ENCODE measurements at places on chromosomes 3 and 15. TPM values are rescaled to one million over a fixed set of nuclear protein-coding genes. Genes with fewer than 3 reads are reported as not detected.
A peak's percentile ranks its signal among the peaks of the same experiment; 100 is the strongest.

DNA sequence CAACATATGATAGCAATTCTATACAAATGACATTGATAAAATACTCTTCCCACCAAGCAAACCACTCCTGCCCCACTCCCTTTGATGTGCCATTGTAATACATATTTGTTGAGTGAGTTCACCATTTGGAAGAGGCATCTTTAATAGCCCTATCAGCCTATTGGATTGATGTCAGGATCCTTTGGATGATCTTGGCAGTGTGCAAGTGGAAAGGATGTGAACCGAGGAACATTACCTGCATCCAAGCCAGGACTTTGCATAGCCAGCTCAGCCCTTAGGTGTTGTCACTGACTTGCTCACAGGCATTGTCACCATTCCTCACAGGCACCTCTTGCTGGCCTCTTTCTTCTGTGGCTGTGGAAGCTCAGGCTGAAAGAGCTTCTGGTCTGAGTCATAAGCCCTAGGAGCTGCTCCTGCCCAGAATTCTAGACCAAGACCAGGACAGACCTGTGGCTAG, 16.5 kb upstream of the TIMP4 start:
- DNase-seq = no peak

Gene MYLK
- total RNA-seq = 0.27 TPM

- no peak for DNase-seq
Measured at GRCh38 chr3:31831591-31831990, 149.5 kb downstream of the OSBPL10 start.

GRCh38 chr3:135136361-135137100, 341.5 kb downstream of the EPHB1 start:
- no peak for DNase-seq

DNA sequence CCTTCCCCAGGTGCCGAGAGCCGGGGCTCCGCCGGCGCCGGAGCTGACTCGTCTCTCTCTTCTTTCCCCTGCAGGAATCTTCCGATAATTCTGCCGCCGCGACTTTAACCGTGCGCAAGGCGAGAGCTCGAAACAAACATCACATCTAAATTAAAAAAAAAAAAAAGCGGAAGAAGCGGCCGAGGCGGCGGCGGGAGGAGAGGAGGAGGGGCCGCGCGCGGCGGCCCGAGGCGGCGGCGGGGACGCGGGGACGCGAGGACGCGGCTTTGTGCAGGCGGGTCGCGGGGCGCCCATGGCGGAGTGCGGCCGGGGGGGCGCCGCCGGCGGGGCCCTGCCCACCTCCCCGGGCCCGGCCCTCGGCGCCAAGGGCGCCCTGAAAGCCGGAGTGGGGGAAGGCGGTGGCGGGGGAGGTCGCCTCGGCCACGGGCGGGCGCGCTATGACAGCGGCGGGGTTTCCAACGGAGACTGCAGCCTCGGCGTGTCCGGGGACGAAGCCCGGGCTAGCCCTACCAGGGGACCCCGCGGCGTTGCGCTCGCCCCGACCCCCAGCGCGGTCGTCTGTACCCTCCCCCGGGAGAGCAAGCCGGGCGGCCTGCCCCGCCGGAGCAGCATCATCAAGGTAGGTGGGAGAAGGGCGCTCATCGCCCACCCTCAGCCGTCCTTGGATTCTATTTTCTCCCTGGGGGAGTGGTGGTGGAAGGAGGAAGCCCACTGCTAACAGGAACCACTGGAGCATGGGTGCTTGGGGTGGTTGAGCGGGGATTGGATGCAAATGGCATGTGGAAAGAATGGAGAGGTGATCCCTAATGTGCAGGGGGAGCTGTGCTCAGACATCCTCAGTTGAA, at the start of gene PLCL2:
TSS of gene PLCL2 (plus strand) at position 208 of the 845 bp plus-strand sequence. CDS start at position 293, 85 bp downstream.
- DNase-seq = peak; percentile 58

GRCh38 chr3:123314359-123315270, 112.9 kb downstream of the SEC22A start:
- no peak for DNase-seq

Gene XCR1
- total RNA-seq = 0.05 TPM

DNA sequence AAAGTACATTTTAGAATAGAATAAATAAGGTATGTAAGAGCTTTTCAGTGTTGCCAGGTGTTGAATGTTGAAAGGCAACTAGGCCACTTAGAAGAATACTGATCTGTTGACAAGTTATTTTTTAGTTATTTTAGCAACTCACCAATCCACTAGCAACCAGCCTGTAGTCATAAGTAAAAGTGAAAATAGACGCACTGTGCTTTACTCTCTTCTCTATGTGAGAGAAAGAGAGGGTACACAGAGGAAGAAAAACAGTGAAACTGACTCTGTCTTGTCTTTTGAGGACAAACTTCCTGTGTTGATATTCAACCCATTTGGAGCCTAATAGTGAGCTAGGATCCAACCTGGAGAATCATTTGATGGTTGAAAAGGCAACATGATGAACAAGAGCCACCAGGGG, 327.1 kb upstream of the GOLIM4 start:
- DNase-seq = no peak

Gene MYO9A
- 15.2 TPM for total RNA-seq

GRCh38 chr3:144437989-144438388, 466.4 kb downstream of the DIPK2A start:
- DNase-seq = no peak

Gene SERPINI2
- not detected for total RNA-seq

Gene RAB7A
- 329 TPM for total RNA-seq

GRCh38 chr3:179739816-179740594, 87.2 kb downstream of the USP13 start:
- no peak for DNase-seq

- DNase-seq = no peak
Measured at GRCh38 chr3:154428286-154429206, 1.4 kb downstream of the GPR149 start.

DNA sequence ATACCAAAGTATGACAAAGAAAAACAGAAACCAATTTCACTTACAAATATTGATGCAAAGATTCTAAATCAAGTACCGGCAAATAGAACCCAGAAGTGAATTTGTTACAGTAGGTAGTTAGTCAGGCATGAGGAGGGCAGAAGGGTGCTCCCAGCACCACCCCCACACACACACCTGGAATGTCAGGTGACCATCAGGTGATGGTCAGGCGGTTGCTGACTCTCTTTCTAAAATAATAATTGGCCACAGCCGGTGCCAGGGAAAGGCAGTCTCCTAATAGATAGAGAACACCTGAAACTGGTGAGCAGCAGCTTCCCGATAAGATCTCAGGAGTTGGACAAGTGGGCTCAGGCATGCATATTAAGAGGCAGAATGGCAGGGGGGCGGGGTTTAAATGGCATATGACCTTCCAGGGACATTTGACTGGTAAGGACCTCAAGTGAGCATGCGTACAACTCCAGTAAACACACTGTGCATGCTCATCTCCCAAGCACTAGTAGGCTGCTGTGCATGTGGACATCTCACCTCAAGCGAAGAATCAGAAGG, 131.1 kb downstream of the ANO10 start:
- DNase-seq = no peak

Gene DPPA2
- total RNA-seq = not detected

GRCh38 chr3:128082546-128082945, 30.3 kb downstream of the SEC61A1 start:
- DNase-seq = no peak

Gene ONECUT1
- not detected for total RNA-seq

Gene EID1
- 183 TPM for total RNA-seq

Gene CCDC191
- 2.1 TPM for total RNA-seq

- DNase-seq = no peak
Measured at GRCh38 chr3:65483480-65483879, 555.2 kb downstream of the MAGI1 start.

Gene PTPRG
- 4.4 TPM for total RNA-seq

DNA sequence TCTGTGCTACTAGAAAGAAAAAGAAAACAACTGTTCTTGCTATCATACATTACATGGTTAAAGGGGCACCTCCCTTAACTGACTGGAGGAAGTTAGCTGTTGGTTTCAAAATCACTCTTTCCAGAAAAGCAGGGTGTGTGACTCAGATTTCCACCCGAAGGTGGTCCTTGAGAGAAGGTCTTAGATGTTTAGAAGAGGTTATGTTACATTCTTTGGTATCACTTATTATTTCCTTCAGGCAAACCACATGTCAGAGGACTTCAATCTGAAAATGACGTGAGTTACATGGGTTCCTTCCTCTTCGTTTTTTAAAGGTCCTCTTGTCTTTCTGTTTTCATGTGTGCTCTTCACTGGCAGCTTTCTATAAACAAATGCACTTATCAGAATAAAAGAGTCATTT, 307.9 kb upstream of the CBLB start:
- DNase-seq = peak; percentile 68

DNA sequence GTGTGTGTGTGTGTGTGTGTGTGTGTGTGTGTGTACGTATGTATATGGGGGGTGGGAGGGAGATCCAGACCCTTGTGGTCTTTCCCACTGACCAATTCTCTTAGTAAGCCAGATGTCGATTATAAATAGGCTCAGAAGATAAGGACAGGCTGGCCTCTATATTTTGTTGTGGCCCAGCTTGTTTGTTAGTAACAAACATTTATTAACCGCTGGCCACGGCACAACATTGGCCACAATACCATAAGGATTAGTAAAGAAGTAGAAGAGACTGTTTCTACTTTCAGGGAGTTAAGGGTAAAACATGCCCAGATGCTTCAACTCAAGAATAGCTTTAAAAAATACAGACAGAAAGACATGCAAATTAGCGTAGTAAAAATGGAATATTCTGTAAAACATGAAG, 58.1 kb downstream of the ABHD2 start:
- DNase-seq = no peak

Gene EBLN2
- 8.4 TPM for total RNA-seq

Gene GOLGA6B
- not detected for total RNA-seq

DNA sequence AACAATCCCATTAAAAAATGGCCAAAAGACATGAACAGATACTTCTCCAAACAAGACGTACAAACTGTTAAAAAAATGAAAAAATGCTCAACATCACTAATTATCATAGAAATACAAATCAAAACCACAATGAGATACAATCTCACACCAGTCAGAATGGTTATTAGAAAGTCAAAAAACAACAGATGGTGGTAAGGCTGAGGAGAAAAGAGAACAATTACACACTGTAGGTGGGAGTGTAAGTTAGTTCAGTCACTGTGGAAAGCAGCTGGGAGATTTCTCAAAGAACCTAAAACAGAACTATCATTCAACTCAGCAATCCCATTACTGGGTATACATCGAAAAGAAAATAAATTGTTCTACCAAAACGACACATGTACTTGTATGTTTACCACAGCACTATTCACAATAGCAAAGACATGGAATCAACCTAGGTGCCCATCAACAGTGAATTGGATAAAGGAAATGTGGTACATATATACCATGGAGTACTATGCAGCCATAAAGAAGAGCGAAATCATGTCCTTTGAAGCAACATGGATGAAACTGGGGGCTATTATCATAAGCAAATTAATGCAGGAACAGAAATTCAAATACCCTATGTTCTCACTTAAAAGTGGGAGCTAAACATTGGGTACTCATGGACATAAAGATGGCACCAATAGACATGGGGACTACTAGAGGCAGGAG, 51.5 kb downstream of the MYO1E start:
- no peak for DNase-seq

Gene SPINK8
- total RNA-seq = not detected

DNA sequence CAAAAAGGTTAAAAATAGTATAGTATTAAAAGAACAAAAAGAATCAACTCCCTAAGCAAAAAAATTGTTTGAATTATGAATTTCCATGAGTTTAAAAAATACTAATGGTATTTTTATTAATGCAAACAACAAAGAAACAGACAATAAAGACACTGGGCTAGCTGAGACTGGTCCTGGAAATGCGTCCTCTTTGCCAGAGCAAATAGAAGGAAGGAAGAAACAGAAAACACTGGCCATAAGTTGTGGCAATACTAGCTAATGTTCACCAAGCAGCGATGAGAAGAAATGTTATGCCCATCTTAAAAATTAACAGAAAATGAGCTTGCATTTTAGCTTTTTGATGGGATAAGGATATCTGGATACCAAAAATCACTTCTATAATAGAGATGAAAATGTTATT, 88.6 kb downstream of the TBL1XR1 start:
- DNase-seq = no peak

- DNase-seq = peak; percentile 27
Measured at GRCh38 chr15:93141371-93141794, 52.4 kb upstream of the RGMA start.

DNA sequence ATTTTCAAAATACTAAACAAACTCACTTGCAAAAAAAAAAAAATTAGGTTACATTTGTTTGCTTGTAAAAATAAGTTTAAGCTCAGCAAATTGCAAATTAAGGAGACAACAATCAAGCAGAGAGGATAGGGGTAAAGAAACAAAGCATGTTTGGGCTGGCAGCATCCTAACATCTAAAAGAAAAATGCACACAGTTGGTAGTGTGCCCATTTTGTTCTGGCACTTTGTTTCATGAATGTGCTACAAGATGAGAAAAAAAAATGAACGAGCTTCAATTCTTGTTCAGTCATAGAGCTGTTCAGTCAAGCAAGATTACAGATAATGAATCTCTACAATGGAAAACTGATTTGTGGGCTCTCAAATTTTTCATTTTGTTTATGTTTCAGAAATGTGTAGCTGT, 17.7 kb upstream of the ZBBX start:
- DNase-seq = no peak

Gene GOLGA6L9
- 1.8 TPM for total RNA-seq

Gene MYO5C
- 0.54 TPM for total RNA-seq

- DNase-seq = no peak
Measured at GRCh38 chr15:61383421-61383820, 154.3 kb upstream of the RORA start.

- DNase-seq = no peak
Measured at GRCh38 chr3:62539762-62540161, 166.4 kb upstream of the FEZF2 start.

DNA sequence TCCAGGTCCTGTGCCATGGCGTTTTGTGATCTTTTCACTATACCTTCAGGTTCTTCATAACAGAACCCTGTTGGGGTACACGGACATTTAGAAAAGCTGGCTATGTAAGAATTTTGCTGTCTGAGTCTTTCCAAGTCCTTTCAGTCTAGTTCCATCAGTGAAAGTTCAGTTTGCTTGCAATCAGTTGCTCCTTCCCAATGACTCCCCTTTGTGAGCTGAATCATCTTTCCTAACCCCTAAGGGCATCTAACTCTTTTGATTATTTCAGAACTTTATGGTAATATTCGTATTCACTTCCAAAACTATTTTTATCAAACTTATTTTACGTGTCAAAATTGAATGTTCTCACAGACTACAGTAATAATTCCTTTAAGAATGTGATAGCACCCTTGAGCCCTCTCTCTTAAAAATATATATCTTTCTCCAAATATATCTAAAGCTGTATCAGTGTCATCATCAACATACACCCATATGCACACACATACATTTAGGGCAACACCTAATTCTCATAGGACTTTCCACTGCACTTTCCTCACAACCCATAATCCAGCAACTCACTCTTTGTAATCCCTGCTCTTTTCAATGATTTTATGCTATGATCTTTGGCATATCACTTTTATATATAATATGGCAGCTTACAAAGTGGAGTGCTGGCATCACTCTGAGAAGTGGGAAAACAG, 263.7 kb downstream of the GBE1 start:
- DNase-seq = no peak
